Caco-2 (cell line): ENCODE measurements at places on chromosomes 12 and 14.

DNA sequence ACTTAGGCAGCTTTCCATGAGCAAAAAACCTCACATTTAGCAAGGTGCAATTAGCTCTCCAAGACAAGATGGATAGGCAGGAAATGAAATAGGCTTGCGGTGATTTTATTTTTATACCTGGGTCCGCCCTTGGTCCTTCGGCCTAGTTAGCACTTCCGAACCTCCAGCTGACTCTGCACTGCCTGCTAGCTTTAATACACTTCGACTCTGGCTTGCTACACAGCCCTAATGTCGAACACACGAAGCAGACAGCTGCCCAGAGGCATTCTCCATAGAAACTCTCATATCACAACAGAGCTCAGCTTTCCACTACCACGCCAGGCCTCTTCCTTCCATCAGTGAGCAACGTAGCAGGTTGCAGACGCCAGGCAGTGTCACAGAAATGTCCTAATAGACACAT, 688.0 kb downstream of the VRK1 start:
- DNase-seq: no peak

DNA sequence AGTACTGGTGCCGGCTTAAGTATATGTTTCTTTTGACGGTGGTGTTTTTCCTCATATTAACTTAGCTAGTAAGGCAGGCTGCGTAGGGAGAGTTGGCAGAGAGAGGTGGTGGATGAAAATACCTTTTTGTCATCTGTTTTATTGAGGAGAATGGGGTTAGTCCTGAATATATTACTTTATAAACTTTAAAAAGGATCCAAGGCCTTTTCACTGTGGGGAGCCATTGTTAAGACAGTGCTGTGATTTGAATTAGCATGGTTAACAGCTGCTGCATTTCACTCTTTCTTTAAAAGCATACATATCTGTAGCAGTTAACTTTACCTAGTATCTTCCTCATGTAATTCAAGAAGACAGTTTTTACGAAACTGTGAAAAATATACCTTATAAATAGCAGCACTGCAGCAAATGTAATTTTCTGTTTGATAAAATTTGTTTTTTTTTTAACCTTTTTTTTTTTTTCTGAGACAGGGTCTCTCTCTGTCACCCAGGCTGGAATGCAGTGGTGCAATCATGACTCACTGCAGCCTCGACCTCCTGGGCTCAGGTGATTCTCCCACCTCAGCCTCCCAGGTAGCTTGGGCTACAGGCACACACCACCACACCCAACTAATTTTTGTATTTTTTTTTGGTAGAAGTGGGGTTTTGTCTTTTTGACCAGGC, 57.1 kb downstream of the AEBP2 start:
- no peak for DNase-seq

GRCh38 chr14:64639340-64639821, 64.8 kb upstream of the PLEKHG3 start:
- peak; percentile 63 for DNase-seq

GRCh38 chr12:99157946-99158345, 489.6 kb upstream of the GARIN6 start:
- no peak for DNase-seq

DNA sequence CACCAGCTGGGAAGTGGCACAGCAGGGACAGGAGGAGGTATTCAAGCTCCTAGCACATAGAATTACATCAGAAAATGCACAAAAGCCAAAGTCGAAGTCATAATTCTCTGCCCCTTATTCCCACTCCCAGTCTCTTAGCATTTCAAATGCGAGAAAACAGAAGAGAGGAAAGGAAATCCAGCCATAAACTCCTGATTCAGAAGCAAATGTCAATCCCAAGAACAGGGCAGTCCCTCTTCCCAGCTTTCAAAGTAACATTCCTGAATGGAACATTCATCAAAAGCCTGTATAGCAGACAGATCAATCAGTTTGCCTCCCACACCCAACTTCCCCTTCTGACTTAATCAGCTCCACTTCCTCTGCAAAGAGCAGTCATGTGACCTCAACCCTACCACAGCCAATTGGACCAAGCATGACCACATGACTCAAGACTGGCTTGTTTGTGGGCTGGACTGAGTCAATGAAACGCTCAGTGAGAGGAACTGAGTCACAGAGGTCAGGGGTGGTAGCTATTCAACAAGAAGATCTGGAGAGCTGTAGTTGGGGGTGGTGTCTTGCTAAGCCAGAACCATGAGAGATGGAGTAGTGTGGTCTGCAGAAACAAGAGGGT, 41.4 kb upstream of the TUNAR start:
- DNase-seq: no peak

GRCh38 chr12:89949457-89950195, 241.0 kb upstream of the ATP2B1 start:
- DNase-seq: no peak

DNA sequence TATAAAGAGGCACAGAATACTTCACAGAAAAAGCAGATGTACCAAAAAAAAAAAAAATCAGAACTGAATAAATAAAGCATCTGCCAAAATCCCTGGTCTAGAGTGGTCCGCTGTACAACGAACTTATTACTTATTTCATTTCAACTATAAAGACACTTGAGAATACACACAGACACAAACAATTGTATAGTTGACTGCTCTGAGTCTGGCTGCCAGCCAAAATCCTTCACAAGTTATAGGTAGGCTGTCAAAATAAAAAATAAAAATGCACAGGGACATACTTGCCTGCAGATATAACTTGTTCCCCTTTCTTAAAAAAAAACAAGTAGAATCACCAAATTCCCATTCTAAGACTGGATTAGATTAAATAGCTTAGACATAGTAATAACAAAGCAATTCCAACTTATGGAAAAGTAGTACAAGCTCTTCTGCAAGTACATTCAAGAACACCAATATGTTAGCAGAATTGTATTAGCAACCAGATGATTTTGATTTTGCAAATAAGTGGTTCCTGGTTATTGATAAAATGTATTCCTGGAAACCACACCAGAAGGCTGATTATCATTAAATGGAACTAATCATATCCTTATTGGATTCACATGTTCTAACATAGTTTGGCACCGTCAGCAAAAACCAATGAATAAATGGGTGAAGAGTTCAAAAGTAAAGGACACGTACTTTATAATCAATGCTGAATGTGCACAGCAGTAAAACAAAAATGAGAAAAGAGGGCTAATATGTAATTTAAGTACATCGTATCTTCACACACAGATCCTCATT, 248.5 kb downstream of the NELL2 start:
- DNase-seq: no peak

DNA sequence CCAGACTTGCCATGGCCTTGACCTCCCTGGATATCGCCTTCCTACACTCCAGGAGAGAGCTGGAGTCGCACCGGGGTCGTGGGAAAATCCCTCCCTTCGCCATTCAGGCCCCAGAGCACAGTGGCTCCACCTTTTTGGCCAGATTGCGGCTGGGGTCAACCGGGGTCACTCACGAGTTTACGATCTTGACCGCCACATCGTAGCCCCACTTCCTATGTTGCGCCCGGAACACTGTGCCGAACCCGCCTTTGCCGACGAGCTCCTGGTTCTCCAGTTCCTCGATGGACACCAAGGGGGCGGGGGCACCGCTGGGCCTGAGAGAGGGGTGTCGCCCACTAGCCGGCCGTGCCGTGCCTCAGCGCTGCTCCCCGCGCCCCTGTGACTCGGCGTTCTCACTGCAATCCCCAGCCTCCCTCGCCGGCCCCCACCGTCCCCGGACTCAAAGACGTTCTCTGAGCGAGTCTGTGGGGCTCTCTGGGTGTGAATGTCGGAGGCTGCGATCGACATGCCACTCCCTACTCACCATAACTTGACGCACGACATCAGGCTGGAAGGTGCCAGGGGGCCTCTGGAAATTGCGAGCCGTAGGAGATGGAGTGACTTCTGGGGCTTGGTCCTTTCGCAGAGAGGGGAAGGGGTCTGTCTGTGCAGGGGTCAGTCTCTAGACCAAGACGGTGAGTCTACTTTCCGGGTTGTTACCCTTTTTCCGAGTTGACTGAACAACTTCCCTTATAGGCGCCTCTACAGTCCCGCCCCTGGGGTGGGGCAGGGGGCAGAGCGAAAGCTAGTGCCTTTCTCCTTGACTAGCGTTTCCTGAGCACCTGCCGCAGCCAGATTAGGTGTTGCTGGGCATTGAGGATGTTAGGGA, at the start of gene RIPK3:
Gene RIPK3 (minus strand): TSS at position 708 of the 868 bp plus-strand sequence. CDS start 165 bp downstream, at position 543.
- no peak for DNase-seq

DNA sequence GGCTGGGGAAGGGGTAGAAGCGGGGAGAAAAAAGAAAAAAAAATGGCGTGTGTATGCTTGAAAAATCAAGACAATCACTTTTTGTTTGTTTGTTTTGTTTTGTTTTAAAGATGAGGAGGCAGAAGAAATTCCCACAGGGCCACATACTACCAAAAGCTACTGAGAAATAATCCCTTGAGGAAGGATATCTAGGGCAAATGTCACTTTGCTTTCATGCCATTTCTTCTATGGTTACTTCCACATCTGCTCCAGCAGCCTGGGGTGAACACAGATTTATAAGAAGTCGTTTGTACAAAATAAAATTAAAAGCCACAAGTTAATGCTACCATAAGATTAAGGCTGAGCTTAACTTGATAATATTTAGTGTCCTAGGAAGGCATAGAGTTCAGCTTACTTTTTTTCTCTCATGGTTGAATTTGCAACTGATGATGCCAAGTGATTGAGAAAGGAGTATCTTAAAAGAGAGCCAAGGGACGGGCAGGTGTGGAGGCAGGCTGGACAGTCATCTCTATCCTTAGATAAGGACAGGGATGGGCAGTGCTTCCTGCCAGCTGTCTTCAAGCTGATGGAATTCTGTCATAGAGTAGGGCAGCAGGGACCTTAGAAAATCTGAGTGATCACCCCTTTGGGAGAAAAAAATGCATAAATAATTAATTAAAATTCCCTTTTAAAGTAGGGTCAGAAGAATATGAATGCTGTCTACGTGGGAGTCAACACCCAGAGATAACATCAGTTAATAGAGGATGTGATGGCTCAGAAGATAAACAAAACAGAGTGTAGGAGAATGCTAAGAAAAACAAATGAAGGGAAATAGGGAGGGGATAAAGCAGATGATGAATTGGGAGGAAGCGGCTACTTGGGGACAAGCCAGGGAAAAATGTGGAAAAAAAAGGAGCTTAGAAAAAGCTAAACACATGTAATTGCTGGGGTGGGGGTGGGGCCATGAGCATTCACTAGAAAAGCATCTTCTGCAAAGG, 57.1 kb downstream of the DYRK2 start:
- DNase-seq: no peak

DNA sequence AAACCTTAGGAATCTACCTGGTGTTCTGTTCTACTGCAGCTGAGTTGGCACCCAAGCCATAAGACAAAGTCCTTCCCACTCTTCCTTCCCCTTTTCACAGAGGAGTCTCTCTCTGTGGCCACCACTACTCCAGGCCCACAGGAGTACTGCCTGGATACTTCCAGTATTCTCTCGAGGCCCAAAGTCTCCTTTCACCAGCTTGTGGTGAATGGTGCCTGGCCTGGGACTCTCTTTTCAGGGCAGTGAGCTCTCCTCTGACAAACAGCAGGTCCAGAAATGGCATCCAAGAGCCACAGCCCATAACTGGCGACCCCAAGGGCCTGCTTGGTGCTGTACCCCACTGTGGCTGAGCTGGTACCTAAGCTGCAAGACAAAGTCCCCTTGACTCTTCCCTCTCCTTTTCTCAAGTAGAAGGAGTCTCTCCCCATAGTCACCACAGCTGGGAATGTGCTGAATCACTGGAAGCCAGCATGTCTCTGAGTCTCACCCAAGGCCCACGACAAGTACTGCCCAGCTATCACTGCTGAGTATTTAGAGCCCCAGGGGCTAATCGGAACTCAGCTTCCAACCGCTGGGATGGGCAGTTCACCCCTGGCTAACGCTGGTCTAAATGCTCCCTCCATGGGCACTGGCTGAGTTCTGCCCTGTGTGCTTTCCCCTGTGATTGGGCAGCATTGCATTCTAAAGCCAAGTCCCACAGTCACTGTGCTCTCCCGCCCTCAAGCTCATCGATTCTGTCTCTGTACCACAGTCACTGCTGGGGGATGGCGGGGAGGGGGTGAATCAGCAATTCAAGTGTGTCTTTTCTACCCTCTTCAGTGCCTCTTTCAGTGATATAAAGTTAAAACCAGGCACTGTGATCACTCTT, 6.1 kb downstream of the A2ML1 start:
- no peak for DNase-seq

DNA sequence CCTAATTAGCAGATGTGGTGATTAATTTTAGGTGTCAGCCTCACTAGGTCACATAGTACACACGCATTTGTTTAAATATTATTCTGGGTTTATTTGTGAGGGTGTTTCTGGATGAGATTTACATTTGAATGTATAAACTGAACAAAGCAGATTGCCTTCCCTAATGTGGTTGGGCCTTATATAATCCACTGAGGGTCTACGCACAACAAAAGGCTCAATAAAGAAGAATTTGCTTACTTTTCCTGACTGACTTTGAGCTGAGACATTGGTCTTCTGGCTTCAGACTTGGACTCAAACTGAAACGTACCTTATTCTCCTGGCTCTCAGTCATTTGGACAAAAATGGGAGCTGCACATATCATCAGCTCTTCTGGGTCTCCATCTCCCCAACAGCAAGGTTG, 1132.3 kb upstream of the FLRT2 start:
- no peak for DNase-seq

DNA sequence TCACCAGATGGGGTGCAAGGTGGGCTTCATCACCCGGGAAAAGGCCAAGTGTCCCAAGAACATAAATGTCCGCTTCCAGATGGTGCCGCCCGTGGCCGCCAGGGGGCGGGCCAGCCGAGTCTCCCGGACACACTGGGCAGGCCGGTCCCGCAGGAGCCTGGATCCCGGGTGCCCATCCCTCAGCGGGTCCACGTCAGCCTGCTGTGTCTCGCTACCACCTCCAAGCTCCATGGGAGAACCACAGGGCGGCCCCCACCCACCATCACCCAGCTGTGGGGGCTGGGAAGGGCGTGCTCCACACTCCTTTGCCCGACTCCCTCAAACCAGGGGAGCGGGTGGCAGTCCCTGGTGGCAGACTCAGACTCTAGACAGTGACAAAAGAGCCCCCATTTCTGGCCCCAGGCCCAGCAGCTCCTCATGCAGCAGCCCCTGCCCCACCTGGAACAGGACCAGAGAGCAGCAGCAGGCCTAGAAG, 22.0 kb upstream of the NUDT14 start:
- peak; percentile 74 for DNase-seq

DNA sequence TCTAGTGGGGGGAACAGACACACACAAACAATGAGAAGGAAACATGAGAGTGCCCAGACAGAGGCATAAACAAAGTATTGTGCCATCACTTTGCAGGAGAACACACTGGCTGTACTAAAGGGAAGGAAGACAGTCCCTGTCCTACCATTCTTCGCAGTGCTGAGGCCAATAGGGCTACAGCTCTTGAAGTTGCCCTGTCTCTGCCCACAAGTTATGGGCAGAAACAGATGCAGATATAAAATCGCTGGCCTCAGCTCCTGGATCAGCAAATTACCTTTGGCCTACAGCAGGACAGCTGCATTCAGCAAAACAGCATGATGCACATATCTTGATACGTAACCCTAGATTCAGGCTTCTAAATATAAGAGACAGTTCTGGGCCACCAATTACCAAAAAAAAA, 23.0 kb upstream of the PRKAB1 start:
- DNase-seq: no peak

- DNase-seq: no peak
These were observed 171.7 kb upstream of the RTL1 start for GRCh38 chr14:101075025-101075800.
